ENCODE measurements at places on chromosomes 2 and 18.
A peak's percentile ranks its signal among the peaks of the same experiment; 100 is the strongest.

DNA sequence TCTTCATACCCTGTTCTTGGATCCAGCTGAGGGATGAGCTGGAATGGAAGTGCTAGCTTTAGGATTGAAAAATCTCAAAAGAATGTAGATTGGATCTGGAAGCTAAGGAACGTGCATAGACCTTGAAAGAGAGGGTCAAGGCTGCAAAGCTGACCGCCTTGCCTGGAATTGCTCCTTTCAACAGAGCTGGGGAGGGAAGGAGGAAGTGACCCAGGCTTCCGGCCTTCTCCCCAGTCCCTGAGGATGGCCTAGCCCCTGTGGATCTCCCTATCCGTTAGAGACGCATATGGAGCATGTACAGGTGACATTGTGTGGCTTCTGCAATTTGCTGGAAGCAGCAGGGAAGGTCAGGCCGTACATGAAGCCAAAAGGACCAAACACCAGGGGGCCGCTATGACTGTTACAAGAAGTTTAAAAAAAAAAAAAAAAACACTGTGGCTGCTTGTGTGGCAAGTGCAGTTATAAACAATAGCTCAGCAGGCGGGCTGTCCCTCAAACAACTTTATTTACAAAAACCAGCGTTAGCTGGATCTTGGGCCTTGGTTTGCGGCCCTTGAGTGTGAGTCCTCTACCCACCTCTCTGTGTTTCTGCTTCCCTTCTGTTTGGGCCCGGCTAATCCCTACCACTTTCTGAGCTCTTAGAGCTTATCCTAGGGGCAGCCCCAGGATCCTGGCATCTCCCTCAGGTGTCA, 227.6 kb downstream of the SEPTIN10 start:
- DNase-seq = no peak

DNA sequence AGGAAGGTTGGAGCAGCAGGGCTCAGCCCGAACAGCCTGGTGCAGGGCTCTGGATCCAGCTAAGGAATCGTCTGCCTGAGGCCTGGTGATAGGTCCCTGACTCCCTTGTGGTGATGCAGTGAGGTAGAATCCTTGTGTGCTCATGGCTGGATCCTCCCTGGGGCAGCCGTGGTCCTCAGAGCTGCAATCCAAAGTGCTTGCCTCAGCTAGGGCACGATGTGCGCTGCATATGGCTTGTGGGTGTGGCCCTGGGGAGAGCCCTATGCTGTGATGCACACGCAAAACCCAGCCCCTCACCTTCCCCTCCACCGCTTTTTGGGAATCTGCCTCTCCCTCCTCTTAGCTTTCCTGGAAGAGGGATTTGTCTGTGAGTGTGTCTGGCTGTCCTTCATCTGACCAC, 142.2 kb downstream of the DYSF start:
- no peak for DNase-seq

- peak; percentile 80 for DNase-seq
These were observed 139.0 kb downstream of the DDX1 start for GRCh38 chr2:15730545-15731212.

DNA sequence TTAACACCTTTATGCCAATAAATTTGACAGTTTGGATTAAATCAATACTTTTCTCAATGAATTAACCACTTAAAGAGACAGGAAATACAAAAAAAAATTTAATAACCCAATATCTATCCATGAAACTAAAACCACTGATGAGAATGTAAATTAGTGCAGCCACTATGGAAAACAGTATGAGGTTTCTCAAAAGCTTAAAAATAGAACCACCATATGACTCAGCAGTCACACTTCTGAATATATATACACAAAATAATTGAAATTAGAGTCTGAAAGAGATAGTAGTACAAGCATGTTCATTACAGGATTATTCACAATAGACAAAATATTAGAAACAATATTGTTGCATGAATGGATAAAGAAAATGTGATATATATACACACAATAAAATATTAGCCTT, 382.1 kb upstream of the SETBP1 start:
- DNase-seq = no peak

DNA sequence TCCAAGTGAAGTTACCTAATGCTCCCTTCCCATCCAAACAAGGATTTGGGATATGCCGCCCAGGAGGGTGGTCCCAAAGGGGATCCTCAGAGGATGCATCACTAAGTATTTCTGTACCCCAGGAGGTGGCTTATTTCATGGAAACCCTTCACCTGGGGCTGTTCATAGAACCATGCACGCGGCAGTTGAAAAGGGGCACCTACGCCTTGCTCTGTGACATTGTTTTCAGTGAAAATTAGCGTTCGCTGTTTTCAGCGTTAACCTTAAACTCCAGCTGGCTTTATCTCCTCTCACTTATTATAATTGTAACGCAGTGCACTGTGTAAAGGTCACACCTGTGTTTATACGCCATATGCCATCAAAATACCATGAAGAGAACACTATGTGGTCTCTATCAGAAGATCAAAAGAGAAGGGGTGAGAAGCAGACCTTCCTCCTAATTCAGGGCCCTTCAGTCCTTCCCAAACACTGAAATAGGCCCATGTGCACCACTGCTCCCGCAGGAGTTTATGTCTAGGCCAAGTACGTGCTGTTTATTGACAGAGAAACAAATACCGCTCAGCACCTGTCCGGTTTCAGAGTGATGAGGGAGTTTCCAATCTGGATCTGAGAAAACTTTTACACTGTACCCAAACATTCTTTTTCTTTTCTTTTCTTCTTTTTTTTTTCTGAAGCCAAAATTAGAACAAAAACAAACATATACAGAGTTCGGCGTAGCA, 162.1 kb downstream of the BCL2 start:
- DNase-seq = no peak

DNA sequence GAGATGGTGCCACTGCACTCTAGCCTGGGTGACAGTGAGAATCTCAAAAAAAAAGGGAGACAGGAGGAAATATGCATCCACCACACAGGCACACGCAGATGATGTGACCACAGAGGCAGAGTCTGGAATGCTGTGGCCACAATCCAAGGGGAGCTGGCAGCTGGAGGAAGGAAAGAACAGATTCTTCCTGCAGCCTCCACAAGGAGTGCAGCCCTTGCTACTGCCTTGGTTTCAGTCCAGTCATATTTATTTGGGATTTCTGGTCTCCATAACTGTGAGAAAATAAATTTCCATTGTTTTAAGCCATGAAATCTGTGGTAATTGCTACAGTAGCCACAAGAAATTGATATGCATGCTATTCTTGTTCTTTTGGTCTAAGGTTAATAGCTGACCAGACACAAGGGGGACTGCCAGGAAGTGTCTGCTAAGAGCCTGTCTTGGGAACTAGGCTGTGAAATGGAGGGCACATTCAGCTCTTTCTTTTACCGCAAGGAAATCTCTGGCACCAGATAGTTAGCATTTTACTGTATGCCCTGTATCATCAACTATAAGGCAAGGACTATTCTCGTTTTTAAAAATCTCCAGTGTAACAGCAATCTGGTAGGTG, 133.1 kb upstream of the SEC11C start:
- no peak for DNase-seq

DNA sequence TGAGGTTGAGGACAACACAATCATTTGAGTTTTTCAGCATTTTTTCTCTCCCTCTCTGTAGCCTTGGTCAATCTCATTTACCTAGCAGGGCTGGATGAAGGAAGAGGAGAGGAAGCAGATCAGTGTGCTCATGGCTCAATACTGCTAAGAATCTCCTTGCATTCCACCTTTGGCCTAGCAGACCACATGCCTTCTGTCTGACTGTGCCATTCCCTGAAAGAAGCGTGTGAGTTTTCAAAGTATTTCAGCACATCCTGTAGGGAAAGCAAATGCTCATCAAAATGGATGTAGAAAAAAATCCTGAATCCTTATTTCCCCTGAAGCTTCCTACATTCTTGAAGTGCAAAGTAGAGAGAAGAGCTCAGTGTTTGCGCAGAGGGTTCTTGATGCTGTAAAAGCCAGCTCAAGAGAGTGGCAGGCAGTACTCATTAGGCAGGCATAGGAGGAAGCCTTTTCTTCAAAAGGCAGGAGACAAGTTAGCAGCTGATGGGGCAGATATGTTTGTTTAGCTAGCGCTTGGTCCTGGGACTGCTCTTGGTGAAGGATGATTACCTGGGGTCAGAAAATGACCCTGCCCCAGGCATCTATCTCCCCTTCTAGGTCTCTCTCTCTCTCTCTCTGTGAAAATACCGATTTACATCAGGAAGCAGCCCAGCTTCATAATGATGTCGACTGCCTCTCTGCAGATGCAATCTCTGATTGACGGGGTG, 14.4 kb upstream of the PIK3C3 start:
- DNase-seq = no peak

GRCh38 chr18:5967666-5968065, 72.3 kb upstream of the TMEM200C start:
- DNase-seq = no peak

GRCh38 chr2:20430461-20431300, 16.2 kb upstream of the RHOB start:
- DNase-seq = no peak

GRCh38 chr2:7711167-7711566, 794.0 kb downstream of the RNF144A start:
- DNase-seq = no peak

DNA sequence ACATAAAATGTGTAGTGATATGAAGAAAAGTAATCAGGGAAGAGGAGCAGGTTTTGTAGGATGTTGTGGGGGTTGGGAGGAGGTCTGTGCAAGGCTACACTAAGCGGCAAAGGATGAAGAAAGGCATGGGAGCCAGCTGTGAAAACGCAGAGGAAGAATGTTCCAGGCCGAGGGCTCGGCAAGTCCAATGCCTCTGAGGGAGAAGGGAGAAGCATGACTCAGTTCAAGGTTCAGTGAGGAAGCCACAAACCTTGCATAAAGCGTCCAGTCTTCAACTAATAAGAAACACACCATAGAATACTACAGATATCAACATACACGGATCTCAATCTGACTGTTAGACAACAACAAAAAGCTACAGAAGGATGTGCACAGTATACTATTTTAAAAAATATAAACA, 16.2 kb downstream of the EPB41L3 start:
- no peak for DNase-seq

DNA sequence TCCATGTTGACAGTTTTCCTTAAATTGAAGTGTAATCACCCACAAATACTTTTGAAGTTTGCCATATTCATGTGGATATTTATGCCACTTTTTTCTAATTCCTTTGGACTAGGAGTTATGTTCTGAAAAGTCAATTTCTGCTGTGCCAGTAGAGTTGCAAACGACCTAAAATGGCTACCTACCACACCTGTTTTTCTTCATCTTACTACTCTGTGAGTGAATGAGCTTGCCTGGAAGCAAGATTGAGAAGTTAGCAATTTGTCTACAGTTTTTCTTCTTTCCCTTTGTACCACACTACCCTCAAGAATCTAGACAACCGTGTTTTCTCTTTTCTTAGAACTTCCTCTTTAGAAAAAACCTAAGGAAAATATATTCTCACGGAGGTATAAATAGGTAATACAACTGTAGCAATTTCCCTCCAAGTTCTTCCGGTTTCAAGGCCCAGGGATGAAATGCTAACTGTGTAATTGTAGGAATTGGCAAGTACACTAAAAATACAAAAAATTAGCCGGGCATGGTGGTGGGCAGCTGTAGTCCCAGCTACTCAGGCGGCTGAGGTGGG, 7.3 kb upstream of the SLC39A10 start:
- no peak for DNase-seq

- DNase-seq = no peak
These were observed 93.2 kb upstream of the XPO1 start for GRCh38 chr2:61631321-61631720.

GRCh38 chr2:102190430-102191107, 3.7 kb downstream of the IL1RL2 start:
- DNase-seq = no peak

Data from glomerular endothelial cell (primary cell).